ENCODE measurements at places on chromosomes 7 and 10. TPM values are rescaled to one million over a fixed set of nuclear protein-coding genes. Genes with fewer than 3 reads are reported as not detected.

The JAKMIP3 gene
- total RNA-seq = 0.98 TPM

The AKR1C4 gene
- not detected for total RNA-seq

The CALHM3 gene
- not detected for total RNA-seq

The ZMIZ2 gene
- total RNA-seq = 31.9 TPM

The SFTPA1 gene
- not detected for total RNA-seq

The SFXN3 gene
- total RNA-seq = 118 TPM

The PTF1A gene
- total RNA-seq = not detected

The STAG3 gene
- 5.9 TPM for total RNA-seq

All from tibial nerve (tissue), 4 donors.